ENCODE measurements at places on chromosomes 1 and 21. TPM values are rescaled to one million over a fixed set of nuclear protein-coding genes. Genes with fewer than 3 reads are reported as not detected.

DNA sequence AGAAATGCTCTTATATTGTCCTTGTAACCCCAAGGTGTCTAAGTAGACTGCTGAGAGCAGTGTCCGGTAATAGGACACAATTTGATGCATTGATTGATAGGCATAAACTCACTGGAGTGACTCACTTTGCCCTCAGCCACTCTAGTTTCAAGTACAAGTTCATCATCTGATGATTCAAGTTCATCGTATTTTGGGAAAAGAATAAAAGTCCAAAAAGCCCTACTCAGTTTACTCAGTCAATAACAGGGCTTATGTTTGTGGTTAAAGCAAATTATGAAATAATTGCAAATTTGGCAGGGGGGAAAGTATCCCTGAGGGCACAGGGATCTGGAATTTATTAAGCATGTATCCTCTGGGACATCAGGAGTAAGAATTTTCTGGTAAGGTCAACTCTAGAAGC lies 7.6 kb upstream of the ATF3 start:
- no peak for DNase-seq

DNA sequence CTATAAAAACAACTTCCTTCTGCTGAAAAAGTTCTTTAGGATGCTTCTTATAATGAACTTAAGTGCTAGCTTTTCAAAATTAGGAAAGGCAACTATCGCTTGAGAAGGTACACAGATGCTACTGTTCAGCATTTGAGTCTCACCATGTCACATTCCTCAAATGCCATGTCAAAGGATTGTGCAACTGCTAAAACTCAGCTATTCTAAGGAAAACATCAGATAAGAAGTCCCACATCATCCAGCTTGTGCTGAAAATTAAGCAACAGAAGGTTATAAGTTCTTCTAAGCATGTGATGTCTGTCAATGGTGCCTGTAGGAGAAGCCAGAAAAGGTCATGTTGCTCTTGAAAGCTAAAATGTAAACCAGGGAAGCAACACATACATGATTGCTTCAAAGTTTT lies 36.5 kb downstream of the MCOLN2 start:
- no peak for DNase-seq

The RAP1A gene
- total RNA-seq = 294 TPM

The DIO1 gene
- not detected for total RNA-seq

The CLDN8 gene
- total RNA-seq = not detected

GRCh38 chr1:6488602-6489382 lies 2.7 kb downstream of the PLEKHG5 start:
- no peak for DNase-seq

DNA sequence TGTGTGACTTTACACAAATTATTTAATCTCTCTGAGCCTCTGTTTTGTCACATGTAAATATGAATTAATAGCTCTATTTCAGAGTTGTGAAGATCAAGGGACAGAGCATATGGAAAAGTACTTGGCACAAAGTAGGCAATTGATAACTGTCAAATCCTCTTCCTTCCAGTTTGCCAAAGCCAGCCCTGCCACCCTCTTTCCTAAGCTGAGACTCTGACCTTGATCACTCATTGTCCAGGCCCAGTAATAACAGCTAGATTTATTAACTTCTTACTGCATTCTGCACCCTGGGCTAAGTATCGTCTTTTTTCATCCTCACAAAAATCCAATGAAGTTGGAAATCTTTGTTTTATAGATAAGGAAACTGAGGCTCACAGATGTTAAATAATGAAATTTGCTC lies 70.8 kb upstream of the ATP1A1 start:
- DNase-seq = no peak

The FCER1G gene
- total RNA-seq = 0.99 TPM

- DNase-seq = no peak
Observed at GRCh38 chr1:184002071-184002470, 35.5 kb downstream of the COLGALT2 start.

The TESK2 gene
- 4.6 TPM for total RNA-seq

DNA sequence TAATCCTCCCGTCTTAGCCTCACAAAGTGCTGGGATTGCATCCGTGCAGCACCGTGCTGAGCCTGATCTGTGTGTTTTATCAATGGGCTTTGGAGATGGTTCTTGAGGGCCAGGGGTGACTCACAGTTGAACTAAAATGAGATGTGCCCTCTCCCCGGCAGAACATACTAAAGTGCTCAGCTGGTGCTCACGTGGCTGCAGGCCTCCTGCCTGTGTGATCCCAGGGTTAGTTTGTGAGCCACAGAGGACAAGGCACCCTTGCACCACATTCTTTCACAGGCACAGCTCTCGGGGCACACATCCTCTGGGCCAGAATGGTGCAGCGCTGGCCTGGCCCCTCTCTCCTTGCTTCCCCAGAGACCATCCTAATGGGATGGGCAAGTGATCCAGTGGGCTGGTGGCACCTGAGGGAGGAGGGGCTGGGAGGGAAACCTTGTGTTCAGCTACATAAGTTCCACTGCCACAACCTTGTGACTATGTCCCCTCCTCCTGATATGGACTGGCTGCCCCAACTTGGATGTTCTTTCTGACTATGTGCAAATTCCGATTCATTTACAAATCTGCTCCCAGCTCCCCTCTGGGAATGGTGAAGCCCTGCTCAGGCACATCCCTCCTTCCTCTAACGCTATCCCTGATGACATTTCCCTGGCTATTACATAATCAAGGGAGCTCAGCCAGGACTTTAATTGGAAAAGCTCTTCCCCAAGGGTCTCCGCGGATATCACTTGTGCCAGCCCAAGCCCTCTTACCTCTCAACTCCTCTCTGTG lies 197.0 kb upstream of the EDN2 start:
- DNase-seq = no peak

The SPOCD1 gene
- total RNA-seq = 0.73 TPM

The ACP6 gene
- total RNA-seq = 12.5 TPM

The TSPEAR gene
- total RNA-seq = not detected

The SNRPE gene
- total RNA-seq = 339 TPM

The LCE3E gene
- not detected for total RNA-seq

DNA sequence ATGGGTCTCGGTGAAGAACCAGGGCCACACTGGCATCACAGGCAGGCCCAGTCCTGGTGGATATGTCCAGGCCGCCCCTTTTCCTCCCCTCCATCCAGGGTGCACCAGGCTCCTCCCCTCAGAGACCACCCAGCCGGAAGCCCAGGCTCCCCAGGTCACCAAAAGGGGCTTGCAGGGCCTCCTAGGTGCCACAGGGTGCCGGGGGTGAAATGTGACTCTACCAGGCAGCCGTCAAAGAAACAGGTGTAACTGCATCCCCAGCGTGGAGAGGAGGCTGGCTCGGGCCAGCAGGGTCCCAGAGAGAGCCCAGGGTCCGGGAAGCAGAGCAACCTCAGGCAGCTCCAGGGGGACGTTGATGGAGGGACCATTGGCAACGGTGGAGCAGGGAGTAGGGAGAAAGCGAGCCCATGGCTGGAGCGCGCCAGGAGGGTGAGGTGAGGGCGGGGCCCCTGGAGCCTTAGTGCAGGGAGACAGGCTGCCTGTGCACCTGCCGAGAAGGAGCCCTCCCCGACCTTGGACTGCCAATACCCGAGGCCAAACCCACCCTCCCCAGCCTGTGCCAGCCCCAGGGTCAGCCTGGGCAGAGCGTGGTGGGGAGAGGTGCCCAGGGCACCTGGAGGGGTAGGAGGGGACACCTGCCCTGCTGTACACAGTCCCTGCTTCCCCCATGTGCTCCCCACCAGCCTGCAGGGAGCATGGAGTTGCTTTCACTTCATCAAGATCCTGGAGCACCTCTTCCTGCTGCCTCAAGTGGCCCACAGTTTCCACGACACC lies 48.3 kb upstream of the POFUT2 start:
- DNase-seq = no peak

- DNase-seq = no peak
Observed at GRCh38 chr1:169906938-169907337, 13.2 kb upstream of the SCYL3 start.

GRCh38 chr1:59761443-59761842 lies 53.3 kb upstream of the HOOK1 start:
- DNase-seq = no peak

- no peak for DNase-seq
Observed at GRCh38 chr1:25773441-25774125, 26.4 kb upstream of the SELENON start.

DNA sequence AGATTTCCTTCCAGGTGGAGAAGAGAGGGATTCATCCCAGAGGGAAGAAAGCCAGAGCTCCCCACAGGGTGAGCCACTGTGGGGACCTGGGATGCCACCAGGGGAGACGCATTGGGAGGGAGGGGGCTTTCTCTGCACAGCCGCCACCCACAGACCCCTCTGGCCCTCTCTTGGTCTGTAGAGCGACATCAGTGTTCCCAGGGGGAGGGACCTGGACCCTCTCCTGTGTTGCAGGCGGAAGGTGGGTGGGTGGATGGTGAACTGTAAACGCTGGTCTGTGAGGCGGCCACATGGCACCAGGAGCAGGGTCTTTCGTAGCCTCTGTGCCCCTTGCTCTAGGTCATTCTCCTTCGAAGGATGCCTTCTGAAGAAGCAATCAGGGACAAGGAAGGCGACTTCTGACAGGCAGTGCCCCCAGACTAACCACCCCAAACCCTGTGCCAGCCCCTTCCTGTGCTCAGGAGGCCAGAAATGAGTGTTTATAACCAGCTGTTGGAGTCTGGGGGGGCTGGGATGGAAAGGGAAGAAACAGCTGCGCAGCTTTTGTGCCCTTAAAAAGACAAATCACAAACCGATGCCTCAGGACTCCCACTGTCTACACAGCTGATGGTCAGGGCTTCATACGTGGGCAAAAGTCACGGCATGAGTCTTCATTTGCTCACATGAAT lies 121.4 kb upstream of the ZBTB40 start:
- no peak for DNase-seq

DNA sequence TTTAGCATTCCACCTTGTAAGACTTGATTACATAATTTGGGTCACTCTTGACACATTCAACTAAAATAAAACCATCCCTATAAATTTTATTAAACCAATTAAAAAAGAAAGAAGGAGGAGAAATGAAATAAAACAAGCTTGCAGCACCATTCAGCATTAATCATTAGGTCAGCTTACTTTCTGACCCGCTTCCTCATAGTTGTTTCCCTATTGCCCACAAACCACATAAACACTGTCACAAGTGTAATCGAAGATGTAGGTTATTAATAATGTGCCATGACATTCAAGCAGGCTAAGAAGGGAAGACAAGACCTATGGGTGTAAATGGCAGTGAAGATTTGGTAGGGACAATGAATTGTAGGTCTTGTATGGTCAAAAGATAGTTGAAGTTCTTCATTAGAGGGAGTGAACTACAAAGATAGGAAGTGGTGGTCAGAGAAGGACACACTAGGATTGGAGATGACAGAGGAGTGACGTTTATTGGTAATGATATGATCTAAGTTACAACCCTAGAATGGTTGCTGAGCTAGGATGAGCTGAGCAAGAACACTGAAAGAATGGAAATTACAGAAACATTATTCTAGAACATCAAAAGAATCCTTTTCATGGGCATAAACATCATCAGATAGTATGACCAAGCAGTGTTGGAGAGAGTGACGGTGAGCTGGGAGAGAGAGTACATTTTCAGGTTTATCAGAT lies 231.5 kb downstream of the KCNT2 start:
- no peak for DNase-seq

The NEXN gene
- total RNA-seq = 0.57 TPM

DNA sequence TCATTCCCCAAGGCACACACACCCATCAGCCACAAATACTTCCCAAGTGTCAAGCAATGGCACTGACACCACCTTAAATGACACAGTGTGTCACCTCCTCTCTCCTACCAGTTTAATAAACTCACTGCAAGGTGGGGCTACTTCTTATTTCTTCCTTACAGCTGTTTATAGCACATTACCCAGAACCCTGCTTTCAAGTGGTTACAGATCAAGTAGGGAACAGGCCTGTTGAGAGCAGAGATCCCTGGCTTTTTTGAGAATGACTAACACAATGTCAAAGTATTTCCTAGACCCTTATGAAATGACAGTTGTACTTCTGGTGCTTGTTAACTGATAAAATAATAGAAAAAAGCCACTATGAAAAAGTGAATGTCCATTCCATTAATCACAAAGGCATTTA lies 19.8 kb downstream of the ZBTB17 start:
- DNase-seq = no peak

DNA sequence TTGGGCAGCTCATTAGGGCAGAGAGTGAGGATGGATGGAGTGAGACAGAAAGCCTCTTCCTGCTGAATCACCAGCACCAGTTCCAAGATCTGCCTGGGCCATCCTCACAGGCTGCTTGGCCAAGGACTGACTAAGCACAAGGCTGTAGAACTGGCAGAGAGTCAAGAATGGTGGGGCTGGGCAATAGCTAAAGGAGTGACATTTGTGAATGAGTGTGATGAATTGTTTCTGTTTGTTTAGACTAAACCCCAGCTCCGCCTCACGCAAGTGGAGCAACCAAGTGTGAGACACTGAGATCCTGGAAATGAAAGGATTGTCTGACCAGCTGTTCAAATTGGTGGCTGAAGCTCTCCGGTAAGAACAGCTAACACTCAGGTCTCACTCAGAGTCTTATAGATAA lies 38.6 kb downstream of the BRINP2 start:
- DNase-seq = no peak

DNA sequence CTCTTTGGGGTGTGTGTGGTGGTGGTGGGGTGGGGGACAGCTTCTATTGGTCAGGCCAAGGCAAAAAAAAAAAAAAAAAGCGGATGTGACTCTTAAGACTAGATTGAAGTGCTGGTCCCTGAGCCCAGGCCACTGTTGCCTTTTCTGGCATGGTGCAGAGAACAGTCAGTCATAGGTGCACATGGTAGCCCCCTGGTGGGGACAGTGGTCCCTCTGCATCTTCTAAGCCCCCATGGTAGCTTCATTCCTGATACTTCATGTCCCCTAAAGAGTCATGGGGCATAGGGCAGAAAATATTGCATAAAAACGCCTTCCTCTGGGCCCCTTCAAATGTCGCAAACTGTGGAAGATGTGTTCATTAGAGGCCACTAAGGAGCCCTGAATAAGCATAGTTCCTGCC lies 371.8 kb downstream of the NPHP4 start:
- DNase-seq = no peak

GRCh38 chr1:84433258-84434080 lies 35.2 kb downstream of the DNASE2B start:
- peak; percentile 63 for DNase-seq

DNA sequence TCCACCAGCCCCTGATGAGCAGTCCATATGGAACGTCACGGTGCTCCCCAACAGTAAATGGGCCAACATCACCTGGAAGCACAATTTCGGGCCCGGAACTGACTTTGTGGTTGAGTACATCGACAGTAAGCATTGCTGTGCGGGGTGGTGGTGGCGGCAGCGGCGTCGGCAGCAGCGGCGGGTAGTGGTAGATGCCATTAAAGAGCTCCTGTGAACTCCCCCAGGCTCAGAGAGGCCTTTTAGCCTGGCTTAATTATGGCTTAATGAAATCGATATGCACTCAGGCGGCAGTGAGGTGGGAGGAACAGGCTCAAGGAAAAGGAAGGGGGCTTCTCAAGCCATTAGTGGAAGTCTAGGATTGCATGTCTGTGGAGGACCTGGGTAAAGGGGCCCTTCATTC lies 41.9 kb upstream of the CNTN2 start:
- DNase-seq = no peak

Data from activated CD4-positive, alpha-beta memory T cell treated with anti-CD3 and anti-CD28 coated beads for 36 hours (primary cell).